ENCODE measurements at places on chromosomes 7 and 10.

- ATAC-seq = no peak
Observed at GRCh38 chr7:93159490-93159889, 11.3 kb upstream of the SAMD9L start.

DNA sequence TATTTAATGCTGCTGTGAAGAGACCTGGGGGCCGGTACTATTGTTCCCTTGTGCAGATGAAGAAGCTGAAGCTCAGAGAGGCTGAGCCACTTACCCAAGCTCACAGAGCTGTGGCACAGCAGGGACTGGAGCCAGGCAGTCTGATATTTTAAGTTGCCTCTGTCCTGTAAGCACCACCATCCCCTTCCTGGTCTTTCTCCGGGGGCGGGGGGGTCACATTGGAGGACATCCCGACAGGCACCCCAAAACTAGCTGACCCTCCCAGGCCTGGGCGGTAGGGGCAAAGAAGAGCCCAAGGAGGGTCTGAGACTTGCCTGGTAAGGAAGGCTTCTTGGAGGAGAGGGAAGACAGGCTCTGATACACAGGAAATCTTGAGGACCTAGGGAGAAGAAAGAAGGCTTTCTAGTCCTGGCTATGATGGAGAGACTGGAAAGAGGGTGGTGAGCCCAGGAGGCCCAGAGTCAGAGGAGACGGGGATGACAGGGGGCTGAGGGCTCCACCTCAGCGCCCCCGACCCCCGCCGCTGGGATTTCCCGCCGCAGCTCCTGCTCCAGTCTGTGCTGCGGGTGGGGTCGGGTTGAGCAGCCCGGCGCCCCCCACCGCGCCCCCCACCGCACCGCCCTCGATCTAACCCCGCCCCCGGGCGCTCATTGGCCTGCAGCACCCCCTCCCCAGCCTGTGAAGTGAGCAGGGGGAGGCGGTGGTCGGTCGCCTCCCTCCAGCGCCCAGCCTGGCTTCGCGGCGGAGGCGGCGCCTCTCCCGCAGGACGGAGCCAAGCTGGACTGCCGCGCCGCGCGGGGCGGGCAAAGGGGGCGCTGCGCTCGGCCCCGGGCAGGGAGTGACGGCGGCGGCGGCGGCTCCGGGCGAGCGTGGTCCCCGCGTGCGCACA lies at the start of gene ADCYAP1R1:
ADCYAP1R1 (plus strand) TSS at position 711 of the 889 bp plus-strand sequence. CDS start 10,957 bp downstream, outside the sequence.
- ATAC-seq = peak; percentile 86

DNA sequence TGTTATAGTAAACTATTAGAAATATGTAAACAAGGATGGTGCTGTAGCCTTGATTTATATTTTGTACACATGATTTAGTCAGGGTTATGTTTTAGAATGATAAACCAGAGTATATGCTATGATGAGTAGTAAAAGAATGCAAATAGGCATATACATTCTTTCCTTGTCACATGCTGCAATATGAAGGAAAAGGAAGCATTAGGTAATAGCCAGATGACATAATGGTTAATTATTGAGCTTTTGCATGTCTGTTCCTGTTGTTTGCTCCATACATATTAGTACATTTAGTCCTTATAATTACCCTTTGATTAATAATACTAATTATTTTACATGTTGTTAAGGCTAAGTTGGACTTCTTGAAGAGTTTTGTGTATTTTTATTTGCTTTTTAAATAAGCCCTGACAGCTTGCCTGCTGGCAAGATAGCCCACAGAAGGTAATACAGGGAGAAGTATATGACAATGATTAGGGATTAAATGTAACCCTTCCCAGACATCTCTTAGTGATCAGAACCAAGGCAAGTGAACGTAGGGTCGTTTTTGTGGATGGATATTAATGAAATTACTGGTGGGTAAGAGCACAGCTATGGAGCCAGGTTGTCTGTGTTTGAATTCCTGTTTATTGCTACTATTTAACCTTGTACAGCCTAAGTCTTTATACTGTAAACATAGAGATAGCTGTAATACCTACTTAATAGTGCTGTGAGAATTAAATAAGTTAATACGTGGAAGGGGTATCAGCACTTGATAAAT lies 68.4 kb downstream of the PHTF2 start:
- peak; percentile 42 for ATAC-seq

- ATAC-seq = peak; percentile 35
Observed at GRCh38 chr10:91805110-91805838, 7.0 kb downstream of the TNKS2 start.

DNA sequence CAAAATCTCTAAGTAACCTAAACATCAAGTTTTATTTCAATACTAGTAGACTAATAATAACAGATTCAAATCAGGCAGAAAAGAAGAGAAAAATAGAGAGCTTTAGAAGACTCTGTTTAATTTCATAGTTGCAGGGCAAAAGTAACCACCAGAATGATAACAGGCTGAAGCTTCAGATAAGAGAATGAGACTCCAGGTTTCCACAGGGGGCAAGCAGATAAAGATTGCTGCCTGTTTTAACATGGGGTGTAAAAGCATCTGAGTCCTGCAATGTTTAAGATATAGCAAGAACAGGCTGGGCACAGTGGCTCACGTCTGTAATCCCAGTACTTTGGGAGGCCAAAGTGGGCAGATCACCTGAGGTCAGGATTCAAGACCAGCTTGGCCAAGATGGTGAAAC lies 11.0 kb downstream of the CROT start:
- no peak for ATAC-seq

DNA sequence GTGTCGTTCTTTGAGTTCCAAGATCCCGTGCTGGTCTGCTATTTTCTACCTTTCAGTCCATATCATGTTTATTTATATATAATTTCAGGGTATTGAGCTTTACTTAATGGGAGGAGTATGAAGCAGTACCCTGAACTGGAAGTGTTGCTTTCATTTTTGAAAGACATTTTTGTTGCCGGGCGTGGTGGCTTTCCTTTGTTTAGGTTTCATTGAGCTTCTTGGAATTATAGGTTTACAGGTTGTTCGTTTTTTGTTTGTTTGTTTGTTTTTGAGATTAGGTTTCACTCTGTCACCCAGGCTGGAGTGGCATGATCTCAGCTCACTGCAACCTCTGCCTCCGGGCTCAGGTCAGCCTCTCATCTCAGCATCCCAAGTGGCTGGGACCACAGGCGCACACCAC lies 7.4 kb downstream of the ZNF487 start:
- ATAC-seq = no peak

All from motor neuron (in vitro differentiated cells).